ENCODE measurements at places on chromosomes 16 and 17.

GRCh38 chr16:68069511-68070248 lies 15.5 kb upstream of the NFATC3 start:
- DNase-seq, result no peak

GRCh38 chr16:24036614-24037013 lies 200.8 kb downstream of the PRKCB start:
- DNase-seq, result no peak

- DNase-seq, result peak; percentile 19
Measured at GRCh38 chr16:24838554-24839266, 7.1 kb upstream of the SLC5A11 start.

GRCh38 chr16:76297941-76298340 lies 20.7 kb downstream of the CNTNAP4 start:
- DNase-seq, result no peak

DNA sequence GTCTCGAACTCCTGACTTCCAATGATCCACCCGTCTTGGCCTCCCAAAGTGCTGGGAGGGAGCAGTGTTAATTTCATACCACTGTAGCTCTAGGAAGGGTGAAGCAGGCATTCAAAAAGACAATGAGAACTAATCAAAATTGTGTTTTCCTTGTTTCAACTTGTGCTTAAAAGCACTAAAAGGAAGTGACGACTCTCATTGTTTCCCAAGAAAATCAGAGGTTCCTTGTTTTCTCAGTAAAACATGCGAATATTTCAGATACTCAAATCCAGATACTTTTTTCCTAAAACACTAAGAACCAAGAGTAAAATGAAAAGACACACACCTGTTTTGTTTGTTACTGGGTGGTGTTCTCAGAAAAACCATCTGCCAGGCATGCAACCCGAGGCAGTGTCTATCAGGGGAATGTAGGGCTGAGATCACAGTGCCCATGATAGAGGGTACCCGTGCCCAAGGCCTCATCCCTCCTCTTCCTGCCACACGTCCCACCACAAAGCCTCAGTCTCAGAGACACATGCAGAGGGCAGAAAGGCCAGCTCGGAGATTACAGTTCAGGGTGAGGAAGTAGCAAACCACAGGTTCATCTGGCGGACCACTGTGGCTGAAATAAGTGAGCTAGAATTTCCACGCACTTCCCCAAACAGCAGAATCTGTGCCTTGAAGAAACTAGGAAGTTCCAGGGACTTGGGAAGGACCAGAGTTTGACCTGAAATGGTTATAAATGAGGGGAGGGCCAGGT lies 33.7 kb downstream of the GINS3 start:
- no peak for DNase-seq

- DNase-seq, result no peak
Measured at GRCh38 chr17:30251931-30252330, 16.4 kb upstream of the SLC6A4 start.

- DNase-seq, result no peak
Measured at GRCh38 chr16:59289151-59289550, 555.0 kb upstream of the GOT2 start.

DNA sequence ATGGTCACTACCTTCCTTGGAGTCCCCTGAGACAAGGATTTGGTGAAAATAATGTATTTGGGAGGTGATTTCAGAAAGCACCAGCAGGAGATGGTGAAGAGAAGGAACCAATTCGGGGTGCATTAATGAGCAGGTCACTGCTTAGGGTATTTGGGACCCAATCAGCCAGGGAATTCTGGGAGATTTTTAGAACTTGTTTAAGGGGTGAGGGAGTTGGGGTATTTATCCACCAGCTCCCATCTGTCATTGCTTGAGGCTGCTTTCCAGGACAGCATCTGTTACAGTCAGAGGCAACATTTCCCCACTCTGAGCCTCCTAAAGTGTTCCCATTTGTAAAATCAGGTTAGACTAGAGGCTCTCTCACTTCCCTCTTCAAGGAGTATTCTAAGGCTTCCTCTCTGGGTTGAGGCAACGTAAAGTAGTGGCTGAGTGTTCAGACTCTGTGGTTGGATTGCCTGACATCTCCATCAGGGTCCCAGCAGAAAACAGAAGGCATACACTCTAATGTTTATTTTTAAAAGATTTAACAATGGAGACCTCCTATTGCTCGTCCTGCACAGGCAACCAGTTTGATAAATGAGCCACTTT lies 60.9 kb downstream of the CLEC19A start:
- DNase-seq, result no peak

DNA sequence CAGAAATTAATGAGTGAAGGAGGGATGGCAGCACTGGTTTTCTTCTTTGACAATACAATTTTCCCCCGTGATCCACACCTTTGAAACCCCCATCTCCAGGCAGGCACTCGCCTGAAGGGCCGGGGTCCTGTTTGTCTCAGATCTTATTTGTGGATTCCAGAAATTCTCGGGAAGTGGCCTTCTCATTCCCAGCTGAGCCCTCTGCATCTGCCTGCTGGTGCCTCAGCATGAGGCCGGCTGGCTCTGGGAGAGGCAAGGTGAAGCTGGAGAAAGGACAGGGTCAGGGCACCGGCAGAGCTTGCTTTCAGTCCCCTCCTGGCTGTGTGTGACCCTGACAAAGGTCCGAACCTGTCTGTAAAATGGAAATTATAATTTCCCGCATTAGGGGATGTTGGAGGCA lies 35.8 kb upstream of the C1QL1 start:
- DNase-seq, result no peak

DNA sequence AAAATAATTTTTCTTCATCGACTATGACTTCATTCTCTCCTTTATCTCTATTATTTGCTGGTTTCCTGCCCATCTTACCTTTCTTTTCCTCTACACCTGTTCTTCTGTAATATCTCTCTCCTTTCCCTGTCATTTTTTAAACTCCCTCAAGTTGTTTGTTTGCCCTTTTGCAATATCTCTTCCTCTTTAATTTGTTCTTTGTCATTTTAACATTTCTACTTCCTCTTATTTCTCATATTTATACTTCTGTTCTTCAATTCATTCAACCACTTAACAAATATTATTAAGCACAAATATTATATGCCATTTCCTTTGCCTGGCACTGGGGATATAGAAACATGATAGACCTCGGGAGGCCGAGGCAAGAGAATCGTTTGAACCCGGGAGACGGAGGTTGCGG lies 22.6 kb downstream of the MAP3K3 start:
- no peak for DNase-seq

- DNase-seq, result no peak
Measured at GRCh38 chr17:30074254-30074653, 42.4 kb upstream of the NSRP1 start.

DNA sequence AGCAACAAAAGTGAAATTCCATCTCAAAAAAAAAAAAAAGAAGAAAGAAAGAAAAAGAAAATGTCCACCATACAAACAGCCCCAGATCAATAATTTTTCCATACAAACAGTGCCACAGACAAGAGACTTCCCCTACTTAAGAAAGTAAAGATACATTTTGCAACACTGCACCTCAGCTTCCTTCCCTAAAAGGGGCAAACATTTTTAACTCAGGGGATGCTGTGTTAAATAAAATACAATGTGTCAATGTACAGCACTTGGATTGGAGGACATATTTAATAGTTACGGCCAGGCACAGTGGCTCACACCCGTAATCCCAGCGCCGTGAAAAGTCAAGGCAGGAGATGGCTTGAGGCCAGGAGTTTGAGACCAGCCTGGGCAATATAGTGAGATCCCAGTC lies 22.3 kb downstream of the MYH11 start:
- DNase-seq, result no peak

DNA sequence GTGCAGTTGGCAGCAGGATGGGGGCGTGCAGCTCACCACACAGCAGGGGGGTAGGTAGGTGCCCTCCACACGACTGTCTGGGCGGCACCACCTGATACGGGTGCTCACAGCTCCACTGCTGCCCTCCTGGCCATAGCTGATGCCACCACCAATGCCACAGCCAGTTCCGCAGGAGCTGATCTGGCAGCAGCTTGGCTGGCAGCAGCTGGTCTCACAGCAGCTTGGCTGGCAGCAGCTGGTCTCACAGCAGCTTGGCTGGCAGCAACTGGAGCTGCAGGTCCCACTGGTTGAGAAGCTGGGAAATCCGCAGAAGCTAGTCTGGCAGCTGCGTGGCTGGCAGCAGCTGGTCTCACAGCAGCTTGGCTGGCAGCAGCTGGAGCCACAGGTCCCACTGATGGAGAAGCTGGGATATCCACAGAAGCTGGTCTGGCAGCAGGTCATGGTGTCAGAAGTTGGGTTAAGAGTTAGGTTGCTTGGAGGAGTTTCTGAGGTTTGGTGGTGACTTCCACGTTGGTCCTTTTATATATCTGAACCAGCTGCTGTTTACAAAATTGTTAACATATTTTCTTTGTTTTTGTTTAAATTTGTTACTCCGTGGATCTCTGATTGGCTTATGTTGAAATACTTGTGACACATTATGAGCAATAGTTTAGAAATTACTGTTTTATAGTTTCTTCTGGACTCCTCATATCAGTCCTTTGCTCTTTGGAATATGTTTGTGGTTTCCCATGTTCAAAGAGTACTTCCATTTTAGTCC lies at the start of gene KRTAP1-5:
KRTAP1-5 (minus strand) TSS at position 494 of the 757 bp plus-strand sequence; CDS start at position 441, 53 bp downstream.
- DNase-seq, result no peak

DNA sequence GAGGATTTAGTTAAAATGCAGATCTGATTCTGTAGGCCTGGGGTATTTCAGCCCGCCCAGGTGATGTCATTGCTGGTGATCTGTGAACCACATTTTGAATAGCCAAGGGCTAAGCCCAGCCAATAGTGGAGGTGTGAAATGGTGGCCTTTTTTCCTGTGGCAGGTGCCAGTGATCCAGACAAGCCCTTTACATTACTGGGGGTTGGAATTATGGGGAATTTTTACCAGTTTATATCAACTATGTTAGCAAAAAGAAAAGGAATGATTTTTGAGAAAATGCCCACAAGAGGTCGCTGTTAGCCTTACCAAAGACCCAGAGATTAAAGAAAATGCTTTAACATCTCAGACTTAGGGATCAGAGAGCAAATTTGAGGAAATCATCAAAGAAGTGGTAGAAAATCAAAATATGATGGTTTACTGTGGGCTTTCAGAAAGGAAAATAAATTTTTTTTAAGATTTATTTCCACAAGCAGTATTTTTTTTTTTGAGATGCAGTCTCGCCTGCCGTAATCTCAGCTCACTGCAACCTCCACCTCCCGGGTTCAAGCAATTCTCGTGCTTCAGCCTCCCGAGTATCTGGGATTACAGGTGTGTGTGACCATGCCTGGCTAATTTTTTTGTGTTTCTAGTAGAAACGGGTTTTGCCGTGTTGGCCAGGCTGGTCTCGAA lies 3.9 kb downstream of the VPS35L start:
- DNase-seq, result no peak

- no peak for DNase-seq
Measured at GRCh38 chr16:58455750-58456149, 44.2 kb upstream of the NDRG4 start.

DNA sequence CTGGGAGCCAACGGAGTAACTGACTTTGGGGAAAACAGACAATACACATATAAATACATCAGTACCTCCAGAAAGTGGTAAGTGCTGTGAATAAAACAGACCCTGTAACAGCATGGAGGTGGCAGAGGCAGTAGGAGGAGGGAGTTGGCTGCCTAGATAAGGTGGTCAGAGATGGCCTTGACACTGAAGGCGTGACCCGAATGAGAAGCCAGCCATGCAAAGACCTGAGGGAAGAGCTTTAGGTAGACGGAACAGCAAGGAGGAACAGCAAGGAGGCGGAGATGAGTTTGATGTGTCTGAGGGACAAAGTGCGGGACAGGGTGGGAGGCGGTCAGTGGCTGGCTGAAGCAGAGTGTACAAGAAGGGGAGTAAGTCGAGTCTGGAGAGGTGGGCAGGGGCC lies 8.1 kb upstream of the SLC6A4 start:
- DNase-seq, result no peak

DNA sequence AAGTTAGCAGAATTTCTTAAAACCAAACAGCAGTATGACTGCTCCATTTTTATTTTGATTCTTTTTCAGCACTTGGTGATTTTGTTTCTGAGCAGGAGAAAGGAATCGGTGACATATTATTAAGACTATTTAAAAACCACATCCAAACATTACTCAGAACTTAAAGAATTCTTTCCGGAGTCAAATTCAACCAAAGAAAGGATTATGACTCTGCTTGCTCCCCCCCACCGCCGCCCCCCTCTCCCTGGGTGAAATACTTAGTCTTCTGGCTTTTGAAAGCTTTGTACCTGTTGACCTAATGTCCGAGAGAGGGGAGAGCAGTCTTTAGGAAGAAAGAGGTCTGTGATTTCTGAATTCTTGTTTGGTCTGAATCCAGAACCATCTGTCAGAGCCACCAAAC lies 17.9 kb upstream of the COL1A1 start:
- DNase-seq, result no peak

GRCh38 chr17:27762527-27763305 lies 37.6 kb downstream of the NOS2 start:
- no peak for DNase-seq

GRCh38 chr16:81174644-81175324 lies 63.7 kb upstream of the BCO1 start:
- no peak for DNase-seq

GRCh38 chr17:74180336-74180735 lies 23.1 kb upstream of the RPL38 start:
- DNase-seq, result no peak

GRCh38 chr17:34981538-34982241 lies 1.4 kb downstream of the LIG3 start:
- no peak for DNase-seq

GRCh38 chr16:84229471-84229870 lies 10.3 kb downstream of the KCNG4 start:
- no peak for DNase-seq

DNA sequence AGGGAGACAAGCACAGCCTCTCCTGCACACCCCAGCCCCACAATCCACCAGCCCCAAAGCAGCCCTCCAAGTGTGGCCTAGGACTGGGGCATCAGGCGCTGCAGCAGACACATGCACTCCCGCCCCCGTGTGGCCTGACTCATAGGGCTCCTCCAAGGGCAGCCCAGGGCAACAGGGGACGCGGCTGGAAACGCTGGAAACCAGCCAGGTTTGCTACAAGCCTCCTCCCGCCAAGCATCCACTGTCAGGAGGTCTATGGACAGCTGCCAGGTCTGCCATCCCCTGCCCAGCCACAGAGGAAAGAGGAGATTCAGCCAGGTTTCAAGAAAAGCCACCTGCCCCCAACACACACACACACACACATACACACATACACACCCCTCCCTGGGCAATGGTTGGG lies 25.8 kb downstream of the SRCIN1 start:
- no peak for DNase-seq

DNA sequence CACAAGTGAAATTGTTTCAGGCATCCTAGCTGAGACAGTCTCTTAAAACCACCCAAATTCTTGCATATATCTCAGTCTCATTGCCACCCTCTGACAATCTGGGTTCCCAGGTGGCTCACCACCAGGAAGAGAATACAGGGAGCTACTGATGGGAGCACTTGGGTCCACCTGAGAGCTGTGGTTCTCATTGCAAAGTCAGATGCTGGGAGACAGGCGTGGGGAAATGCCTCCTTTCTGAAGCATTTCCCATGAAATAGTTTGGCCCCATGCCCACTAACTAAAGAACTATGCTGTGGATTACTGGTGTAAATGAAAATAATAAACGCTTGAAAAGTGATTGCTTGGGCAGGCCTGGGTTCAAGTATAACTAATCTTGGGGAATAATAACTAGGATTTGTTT lies 70.3 kb downstream of the CMC2 start:
- DNase-seq, result no peak

GRCh38 chr16:2753733-2754020 lies 1.2 kb downstream of the SRRM2 start:
- no peak for DNase-seq
